HuH-7.5 (cell line): ENCODE measurements at places on chromosomes 5 and 9.

- no peak for DNase-seq
These were observed 19.0 kb downstream of the HMGCS1 start for GRCh38 chr5:43294226-43294625.

DNA sequence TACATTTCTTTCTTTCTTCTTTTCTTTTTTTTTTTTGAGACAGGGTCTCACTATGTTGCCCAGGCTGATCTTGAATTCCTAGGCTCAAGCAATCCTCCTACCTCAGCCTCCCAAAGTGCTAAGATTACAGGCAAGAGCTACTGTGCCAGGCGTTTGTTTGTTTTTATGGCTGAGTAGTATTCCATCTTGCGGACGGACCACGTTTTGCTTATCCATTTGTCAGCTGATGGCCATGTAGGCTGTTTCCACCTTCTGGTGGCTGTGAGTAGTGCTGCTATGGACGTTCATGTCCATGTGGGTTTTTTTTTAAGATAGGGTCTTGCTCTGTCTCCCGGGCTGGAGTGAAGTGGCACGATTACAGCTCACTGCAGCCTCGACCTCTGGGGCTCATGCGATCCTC lies 2.5 kb downstream of the DOK3 start:
- no peak for DNase-seq

DNA sequence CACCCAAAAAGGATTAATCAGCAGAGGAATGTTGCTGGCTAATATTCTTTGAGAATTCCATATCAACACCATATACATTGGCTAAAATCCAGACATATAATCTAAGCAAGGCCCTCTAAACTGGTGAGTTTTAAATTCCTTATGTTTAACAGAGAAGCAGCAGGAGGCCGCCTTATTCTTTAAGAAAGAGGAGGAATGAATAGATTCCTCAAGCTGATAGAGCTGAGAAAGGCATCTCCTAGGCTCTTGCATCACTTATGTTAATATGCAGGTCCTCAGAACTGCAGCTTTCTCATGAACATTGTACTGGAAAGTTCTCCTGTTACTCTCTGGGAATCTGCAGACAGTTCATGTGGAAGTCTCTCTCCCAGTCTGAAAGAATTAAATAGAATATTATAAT lies 20.1 kb upstream of the SMARCA2 start:
- no peak for DNase-seq

GRCh38 chr5:72268753-72269410 lies 51.2 kb downstream of the MRPS27 start:
- DNase-seq = peak; percentile 10

- no peak for DNase-seq
These were observed 257.9 kb upstream of the NREP start for GRCh38 chr5:112014783-112015395.

GRCh38 chr9:135704483-135704882 lies 2.5 kb downstream of the KCNT1 start:
- no peak for DNase-seq

DNA sequence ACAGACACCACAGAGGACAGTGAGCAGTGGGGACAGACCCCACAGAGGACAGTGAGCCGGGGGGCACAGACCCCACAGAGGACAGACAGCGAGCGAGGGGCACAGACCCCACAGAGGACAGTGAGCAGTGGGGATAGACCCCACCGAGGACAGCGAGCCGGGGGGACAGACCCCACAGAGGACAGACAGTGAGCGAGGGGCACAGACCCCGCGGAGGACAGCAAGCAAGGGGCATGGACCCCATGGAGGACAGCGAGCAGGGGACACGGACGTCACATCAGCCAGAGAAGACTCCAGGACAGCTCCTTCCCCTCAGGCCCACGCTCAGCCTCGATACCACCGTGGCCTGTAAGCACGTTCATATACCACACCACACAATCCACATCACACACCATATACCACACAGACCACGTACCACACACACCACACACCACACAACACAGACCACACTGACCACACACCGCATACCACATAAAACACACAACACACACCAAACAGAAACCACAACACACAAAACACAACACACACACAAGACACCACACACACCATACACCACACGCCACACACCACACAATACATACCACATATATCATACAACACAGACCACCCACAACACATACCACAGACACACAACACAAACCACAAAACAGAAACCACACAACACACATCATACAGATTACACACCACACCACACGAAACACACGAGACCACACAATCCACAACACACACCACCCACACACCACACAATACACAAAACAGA lies 5.2 kb upstream of the ZDHHC11 start:
- DNase-seq = no peak

DNA sequence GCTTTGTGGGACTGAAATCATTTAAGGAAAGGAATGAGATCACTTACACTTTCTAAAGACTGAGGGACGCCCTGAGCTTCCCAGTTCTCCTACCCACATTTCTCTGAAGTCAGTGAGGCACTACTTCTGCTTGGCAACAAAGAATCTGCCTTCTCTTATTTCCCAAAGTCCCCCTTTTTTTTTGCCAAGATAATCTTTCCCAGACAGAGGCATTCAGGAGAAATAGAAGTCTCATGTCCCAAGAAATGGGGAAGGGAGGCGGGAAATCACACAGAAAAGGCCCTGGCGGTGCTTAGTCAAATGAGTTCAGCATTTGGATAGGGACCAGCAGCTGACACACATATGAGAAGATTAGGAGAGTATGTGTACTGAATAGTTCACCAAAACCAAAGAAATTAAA lies 159.7 kb downstream of the MUSK start:
- no peak for DNase-seq

GRCh38 chr9:33659921-33660320 lies 135.4 kb upstream of the PRSS3 start:
- DNase-seq = no peak

DNA sequence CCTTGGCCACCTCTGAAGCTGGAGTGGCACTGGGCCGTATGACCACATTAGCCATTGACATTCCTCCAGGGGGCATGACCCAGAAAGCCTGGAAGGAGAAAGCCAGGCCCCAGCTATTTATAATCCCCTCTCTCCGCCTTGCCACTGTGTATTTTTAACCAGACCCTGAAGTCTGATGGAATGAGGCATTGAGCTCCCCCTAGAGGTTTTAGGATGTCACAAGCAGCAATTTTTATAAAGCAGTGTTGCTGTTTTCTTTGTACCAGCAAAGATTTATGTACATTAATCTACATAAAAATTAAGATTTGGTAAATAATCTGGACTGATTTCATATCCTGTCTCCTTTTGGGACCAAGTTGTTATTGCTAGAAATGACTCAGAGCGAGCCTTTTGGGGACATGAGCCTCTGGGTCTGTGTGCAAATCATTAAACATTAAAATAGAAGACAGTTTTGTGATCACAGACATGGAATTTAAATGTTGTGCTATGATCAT lies 127.1 kb downstream of the TRIO start:
- DNase-seq = peak; percentile 27

GRCh38 chr9:105959531-105959930 lies 265.2 kb downstream of the TMEM38B start:
- no peak for DNase-seq

DNA sequence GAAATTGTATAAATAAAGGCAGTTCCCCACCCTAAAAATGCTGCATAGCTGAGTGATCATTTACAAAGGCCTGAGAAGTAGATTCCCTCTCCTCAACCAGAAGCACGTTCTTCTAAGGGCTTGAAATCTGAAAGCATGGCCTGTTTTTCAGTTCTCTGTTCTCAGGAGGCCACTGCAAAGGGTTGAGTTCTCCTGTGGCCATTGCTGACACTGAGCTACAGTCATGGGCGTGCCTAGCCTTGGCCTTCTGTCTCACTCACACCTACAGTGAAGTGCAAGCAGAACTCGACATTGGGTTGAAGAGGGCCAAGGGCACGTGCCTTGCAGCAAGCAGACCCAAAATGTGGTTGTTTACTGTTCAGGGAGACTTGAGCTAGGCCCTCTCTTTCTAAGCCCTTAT lies 276.6 kb upstream of the VLDLR start:
- no peak for DNase-seq

- DNase-seq = no peak
These were observed 71.6 kb upstream of the GALNT10 start for GRCh38 chr5:154118893-154119336.
